NCI-H187 treated with DMSO at 0.1 percent for 48 hours (cell line): ENCODE measurements at places on chromosomes 7 and 10.

DNA sequence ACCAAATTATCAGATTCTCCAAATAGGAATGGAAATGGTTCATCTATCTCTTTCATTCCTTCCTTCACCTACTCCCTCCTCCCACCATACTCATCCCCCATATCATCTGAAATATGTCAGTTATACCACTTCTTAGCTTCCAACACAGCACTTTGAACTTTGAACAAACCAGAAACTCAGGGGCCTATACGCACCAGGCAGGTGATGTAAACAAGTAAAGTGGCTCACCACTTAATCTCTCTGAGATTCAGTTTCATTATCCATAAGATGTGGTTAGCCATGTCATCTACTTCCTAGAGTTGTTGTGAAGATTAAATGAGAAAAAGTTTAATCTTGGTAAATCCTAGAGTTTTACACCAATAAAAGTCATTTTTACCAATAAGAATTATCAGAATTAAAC, 65.9 kb upstream of the LRRN3 start:
- DNase-seq = no peak

DNA sequence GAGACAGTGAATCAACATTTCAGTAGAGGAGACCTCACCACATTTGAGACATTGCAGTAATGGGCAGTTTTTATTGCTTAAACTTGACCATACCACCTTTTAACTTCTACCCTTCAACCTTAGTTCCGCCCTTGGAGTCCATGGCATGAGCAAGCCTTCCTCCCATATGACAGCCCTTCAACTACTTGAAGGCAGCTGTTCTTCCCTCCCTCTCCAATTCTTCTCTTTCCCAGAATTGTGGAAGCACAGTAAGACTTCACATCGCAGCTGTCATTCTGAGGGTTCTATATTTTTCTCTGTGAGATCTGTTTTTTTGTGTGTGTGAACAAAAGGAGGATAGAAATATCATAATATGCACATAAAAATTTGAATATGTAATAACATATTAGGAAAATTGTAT, 2.2 kb upstream of the TSPAN12 start:
- no peak for DNase-seq

DNA sequence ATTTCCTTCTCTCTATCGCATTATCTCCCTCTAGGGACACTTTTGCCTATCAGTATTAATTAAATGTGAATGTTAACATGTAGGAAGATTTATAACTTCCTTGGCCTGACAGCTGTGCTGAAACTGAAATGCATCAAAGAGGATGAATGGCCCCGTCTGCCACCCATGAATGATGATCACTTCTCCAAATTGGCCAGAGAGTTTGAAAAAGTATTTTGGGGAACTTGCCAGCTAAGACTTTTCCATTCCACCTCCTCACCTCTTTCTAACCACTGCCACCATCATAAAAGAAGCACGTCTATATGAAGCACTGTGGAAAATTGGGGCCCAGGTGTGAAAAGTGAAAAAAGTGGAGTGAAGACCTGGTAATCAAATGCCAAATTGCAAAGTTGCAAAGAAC, 25.4 kb upstream of the ST8SIA6 start:
- DNase-seq = no peak

DNA sequence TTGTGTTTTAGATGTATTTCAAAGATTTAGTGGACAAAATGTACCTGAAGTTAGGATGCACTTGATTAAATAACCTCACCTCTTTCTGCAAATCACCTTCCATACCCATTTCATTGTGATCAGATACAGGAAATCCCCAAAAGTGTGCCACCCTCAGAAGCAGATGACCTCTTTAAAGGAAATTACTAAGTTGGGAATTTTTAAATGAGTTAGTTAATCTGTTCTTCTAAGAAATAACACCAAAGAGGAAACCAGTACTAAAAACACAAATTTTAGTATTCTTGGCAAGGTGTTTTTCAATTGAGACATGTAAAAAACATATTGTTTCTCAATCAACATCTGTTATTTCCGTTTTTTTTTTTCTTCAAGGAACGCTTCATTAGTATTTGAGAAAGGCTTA, 4.6 kb upstream of the SEMA3A start:
- no peak for DNase-seq

DNA sequence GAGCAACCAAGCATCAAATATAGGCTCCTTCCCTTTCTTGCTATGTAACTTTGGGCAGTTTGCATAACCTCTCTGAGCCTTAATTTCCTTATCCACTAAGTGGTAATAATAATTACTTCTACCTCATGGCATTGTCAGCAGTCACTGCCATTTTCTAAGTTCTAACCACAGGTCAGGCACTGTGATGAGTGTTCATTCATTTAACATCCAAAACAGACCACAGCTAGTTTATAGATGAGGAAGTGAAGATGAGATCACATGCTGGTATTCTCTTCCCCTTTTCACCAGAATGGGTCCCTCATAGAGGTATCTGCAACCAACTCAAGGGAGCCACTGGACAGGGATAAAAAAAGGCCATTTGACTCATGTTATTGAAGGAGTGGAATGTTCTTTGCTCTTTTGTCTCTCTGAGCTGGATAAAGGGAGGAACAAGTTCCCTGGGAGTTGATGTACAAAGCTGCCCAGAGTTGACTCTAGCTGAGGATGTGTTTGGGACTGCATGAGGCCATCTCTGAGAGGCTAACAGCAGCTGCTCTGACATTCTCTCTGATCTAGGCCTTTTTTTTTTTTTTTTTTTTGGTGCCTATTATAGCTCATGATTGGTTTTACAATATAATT, 65.0 kb downstream of the DNAJC12 start:
- DNase-seq = no peak

DNA sequence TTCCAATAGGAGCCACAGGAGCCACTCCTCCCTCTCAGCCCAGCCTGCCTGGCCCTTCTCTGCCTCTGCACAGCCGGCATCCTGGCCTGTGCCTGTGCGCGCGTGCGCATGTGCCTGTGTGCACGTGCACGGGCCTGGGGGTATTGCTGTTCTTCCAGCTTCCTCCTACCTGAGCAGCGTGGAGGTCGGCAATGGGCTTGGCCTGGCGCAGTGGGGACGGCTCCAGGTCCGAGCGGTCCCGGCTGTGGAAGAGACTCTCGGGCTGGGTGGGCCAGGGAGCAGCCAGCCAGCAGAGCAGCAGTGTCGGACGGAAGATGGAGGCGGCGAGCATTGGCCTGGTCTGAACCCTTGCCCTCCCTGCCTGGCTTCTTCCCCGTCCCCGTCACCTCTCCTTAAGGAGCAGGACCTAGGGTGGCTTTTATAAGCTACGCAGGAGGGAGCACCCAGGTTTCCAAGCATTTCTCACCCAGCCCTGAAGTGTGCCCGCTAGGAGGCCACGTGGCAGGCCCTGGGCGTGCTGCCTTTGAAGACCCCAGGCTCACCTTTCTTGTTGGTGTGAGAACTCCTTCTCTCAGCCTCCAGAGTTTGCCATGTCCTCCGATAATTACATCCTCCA, at the start of gene MMP21:
Gene MMP21 (minus strand): TSS at position 331 of the 616 bp plus-strand sequence. CDS start 0 bp downstream, at position 331.
- no peak for DNase-seq

DNA sequence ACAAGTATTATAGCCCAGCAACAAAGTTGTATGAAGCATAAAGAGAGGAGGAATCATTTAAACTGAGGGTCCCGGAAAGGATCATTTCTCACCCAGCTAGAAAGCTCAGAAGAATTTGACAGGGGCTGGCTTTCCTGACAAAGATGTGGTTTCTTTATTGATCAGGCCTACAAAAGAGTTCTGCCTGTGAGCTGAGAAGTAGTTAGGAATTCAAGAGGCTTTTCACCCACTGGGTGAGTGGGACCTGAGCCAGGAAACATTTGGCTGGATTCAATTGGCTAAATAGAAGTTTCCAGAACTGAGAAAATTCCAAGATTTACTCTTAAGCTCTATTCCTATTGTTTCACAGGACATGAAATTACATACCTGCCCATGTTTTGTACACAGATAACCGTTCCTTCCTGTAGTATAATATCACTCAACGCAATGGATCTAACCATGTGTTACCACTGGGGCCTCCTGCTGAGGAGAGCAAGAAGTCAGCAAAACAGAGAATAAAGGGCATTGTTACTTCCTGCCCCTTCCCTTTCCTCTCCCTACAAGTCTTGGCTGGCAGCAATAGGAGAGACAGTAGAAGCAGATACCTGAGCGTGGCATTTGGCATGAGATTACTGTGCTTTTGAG, 53.9 kb upstream of the PAPSS2 start:
- no peak for DNase-seq

- no peak for DNase-seq
Measured at GRCh38 chr7:38756521-38756920, 125.3 kb upstream of the AMPH start.

DNA sequence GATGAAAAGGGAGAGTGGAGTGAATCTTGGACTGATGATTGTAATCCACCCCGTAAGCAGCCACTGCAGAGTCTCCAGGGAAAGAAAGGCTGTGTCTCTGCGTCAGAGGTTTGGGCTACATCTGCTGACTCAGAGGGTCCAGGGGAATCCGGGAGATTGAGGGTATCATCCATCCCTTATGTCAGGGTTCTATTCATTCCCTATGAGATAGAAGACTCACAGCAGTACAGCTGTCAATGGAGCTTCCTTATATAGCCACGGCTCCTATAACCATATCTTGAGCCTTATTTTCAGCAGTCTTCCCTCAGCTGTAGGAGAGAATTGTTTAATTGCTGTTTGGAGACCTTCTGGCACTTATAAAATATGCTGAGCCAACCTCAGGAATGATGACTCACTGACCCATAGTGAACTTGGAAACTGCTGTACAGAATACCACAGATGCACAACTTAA, 558.2 kb upstream of the PFKP start:
- DNase-seq = no peak

GRCh38 chr10:104336821-104337467, 1.3 kb downstream of the ITPRIP start:
- DNase-seq = no peak

DNA sequence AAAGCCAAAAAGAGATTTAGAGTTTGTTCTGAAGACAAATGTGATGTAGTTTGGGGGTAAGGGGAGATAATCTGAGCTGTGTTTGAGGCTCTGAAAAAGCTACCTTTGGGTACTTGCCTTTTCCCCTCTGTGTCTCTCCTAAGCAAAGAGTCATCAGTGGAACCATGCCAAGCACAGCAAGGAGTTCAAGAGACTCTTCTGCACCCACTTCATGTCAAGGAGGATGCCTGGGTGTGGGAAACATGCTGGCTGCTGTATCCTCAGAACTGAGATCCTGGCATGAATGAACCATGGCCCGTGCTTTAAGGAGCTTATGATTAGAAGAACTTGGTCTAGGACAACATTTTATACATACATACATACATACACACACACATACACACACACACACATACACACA, 142.9 kb downstream of the NOC3L start:
- DNase-seq = peak; percentile 4

DNA sequence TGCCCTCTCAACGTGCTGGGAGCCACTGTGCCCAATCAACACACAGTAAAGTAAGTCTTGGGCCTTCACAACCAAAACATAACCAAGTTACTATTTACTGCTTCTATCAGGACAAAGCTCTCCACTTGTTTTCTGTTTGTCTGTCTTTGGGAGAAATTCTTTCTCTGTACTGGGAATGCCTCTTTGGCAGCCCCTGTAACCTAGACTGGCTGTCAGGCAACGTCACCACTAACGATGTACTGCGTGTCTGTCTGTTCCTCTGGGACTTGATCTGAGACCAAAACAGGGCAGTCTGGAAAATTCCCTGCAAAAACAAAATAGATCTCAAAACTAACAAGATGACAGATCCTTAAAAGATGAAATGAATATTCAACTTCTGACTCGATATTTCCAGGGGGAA, 113.0 kb downstream of the SMURF1 start:
- DNase-seq = no peak

- DNase-seq = no peak
Measured at GRCh38 chr7:110010359-110010758, 1080.6 kb upstream of the LRRN3 start.

- no peak for DNase-seq
Measured at GRCh38 chr10:72509941-72510340, 115.9 kb downstream of the MICU1 start.

DNA sequence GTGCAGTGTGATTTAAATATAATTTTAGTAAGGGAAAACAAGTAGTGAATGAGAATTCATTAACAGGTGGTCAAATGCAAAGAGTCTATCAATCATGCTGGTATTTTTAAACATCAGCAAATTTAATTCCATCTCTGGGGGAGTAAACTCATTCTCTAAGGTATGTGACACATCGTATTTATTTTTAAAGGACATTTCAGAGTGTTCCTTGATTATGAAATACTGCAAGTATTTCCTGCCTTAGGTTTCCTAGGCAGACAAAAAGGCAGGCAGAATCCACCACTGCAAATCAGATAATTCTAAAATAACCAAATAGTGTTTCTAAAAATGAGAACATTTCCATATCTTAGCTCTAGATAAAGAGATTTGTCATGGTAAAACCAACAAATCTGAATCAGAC, 193.8 kb downstream of the LRRTM3 start:
- DNase-seq = no peak

DNA sequence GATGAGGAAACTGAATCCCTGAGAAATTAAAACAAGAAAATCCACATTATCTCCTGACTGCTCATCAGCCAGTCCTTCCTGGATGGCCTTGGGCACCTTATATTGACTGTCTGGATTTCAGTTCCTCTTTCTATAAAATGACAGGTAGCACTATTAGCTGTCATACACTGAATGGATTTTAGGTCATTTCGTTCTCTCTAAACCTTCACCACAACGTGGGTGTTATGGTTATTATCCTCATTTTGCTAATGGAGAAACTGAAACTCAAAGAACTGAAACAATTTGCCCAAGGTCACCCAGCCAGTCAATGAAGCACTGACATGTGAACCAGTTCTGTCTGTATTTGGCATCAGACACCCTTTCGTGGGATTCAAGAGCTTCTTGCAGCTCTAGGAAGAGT, 193.8 kb downstream of the CYP26A1 start:
- no peak for DNase-seq

DNA sequence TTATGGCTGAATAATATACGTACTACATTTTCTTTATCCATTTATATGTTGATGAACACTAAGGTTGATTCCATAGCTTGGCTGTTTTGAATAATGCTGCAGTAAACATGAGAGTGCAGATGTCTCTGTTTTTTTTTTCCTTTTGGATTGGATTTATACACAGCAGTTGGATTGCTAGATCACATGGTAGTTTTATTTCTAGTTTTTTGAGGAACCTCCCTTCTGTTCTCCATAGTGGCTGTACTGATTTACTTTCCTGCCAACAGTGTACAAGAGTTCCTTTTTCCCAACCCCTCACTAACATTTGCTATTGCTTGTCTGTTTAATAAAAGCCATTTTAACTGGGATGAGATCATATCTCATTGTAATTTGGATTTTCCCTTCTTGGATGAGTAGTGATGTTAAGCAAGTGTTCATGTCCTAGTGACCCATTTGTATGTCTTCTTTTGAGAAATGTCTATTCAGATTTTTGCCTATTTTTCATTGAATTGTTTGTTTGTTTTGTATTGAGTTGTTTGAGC, 36.0 kb downstream of the ABCA13 start:
- DNase-seq = no peak

DNA sequence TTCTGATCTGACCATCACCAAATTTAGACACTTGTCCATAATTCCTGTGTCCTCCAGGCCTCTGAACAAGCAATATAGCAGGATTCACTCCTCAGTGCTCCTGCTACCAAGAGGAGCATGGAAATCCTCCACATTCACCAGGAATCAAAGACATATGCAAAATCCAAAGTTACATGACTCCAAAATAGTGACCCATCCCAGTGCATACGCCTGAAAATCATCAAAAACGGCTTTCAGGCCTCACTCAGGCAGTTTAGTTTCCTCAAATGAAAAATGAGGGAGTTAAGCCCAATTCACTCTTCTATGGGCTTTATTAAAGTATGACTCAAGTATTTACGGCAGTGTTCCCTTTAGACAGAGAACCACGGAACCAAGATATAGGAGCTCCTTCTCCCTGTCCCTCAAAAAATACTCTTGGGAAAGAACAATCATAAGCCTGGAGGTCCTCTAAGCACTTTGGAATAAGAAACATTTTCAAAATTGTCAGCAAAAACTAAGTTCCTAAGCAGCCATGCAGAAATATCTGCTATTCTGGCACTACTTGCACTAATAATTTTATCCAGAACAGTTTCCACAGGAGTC, 240.7 kb downstream of the PARD3 start:
- DNase-seq = no peak
